ENCODE measurements at places on chromosomes 6 and 20. TPM values are rescaled to one million over a fixed set of nuclear protein-coding genes. Genes with fewer than 3 reads are reported as not detected.

The GATA5 gene
- total RNA-seq: 1.4 TPM

GRCh38 chr6:14477559-14477958 lies 360.0 kb downstream of the CD83 start:
- no peak for DNase-seq
- H3K4me1 ChIP-seq: peaks cover 21% of the 10 kb centered on the region

GRCh38 chr6:82182756-82183155 lies 64.8 kb downstream of the IBTK start:
- no peaks in the 10 kb centered on the region for H3K27me3 ChIP-seq
- peaks cover 5% of the 10 kb centered on the region for H3K36me3 ChIP-seq
- H3K4me1 ChIP-seq: no peaks in the 10 kb centered on the region
- H3K27ac ChIP-seq: no peak overlapping the region
- DNase-seq: no peak
- no peak overlapping the region for H3K4me3 ChIP-seq

- H3K36me3 ChIP-seq: no peaks in the 10 kb centered on the region
- H3K4me1 ChIP-seq: peaks cover 3% of the 10 kb centered on the region
- no peak for DNase-seq
- no peak overlapping the region for H3K27ac ChIP-seq
- H3K27me3 ChIP-seq: no peaks in the 10 kb centered on the region
Observed at GRCh38 chr6:140708441-140708840, 1334.0 kb upstream of the CITED2 start.

GRCh38 chr20:46255440-46256104 lies 52.7 kb downstream of the CDH22 start:
- peak; percentile 52 for DNase-seq
- no peak overlapping the region for H3K4me3 ChIP-seq
- no peaks in the 10 kb centered on the region for H3K36me3 ChIP-seq
